ENCODE measurements at places on chromosomes 4 and X.

DNA sequence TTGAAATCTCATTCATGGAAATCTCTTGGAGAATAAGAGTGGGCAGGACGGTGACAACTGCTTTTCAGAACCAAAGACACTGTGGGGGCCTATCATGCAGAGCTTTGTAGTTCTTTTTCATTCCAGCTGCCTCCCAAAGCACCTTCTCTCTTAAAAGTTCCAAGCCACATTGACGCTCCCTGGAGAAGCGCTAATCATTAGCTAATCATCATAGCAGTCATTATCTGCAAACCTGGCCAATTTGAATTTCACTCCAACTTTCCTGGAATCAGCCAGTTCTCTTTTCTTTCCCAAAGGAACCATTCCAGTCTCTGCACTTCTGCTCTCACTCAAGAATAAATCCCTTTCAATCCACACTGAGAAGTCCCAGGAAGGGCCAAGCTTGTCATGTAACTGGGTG is 1144.1 kb upstream of the IGFBP7 start:
- no peak for DNase-seq

- DNase-seq = no peak
These were observed 841 bp upstream of the FRMPD3 start for GRCh38 chrX:107448625-107448997.

DNA sequence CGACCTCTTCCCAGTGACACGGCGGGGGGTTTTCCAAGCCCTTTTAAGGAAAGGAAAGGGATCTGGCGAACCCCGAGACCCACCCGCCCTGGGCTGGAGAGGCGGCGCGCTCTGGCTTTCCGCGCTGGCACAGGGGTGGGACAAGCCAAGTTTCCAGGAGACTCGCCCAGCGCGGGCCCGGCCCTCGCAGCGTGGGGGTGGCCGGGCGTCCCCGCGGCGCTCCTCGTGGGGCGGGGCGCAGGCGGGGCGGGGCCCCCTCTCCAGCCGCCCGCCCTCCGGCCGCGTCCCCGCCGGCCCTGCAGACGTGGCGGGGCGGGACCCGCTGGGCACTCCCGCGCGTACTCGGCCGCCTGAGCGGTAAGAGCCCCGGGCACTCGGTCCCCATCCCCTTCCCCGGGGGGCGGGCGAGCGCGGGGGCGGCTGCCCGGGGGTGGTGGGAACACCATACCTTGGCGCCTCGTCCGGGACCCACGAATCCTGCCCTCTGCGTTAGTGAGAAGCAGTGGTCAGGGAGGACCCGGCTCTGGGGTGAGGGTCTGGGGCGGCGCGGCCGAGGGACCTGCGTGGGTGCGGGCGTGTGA is at the start of gene FAM114A1:
TSS of gene FAM114A1 (plus strand) at position 329 of the 581 bp plus-strand sequence. CDS start 10,273 bp downstream, outside the sequence.
- peak; percentile 69 for DNase-seq

- DNase-seq = no peak
These were observed 3.1 kb upstream of the SLBP start for GRCh38 chr4:1715002-1715758.

DNA sequence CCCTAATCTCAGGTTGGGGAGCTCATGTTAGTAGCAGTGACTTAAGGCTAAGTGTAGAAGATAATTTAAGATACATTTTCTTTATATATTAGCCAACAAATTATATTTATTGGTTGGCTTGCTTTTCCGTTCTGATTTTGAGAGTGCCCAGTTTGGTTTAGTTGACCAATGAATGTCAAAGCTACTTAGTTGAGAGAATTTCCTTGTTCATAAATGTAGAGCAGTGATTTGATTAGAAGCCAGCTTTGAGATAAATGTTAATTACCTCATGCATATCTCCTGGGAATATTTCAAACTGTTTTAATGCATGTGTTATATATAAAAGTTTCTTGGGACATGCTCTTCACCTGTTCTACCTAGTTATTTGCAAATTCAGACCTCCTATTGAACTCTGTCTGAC is 44.3 kb downstream of the SPATA18 start:
- DNase-seq = no peak

DNA sequence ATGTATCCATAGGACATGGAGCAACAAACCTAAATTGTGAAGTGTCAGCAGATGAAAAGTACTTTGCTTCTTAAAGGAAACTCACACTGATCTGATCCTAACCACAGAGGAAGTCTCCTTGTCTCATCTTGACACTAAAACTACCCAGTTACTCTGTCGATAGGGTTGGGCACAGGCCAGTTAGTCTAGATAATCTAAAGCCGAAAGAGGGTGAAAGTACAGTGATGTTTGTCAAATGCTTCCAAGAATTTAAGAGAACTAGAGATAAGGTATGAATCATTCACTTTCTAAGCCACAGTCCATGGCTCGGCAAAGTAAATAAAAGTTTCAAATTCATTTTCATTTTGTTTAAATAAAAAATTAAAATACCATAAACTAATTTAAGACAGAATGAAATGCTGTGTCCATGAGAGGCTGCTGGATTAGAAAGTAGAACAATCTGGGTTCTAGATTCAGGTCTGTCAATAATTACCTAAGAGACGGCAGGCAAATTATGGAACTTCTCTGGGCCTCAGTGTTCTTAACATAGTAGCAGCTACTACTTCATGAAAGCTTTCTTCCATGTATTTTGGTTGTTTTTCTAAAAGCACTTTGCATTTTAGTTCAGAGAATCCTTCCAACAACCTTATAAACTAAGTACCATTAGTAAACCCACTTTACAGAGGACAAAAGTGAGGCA is 176.7 kb downstream of the LDB2 start:
- DNase-seq = peak; percentile 46

DNA sequence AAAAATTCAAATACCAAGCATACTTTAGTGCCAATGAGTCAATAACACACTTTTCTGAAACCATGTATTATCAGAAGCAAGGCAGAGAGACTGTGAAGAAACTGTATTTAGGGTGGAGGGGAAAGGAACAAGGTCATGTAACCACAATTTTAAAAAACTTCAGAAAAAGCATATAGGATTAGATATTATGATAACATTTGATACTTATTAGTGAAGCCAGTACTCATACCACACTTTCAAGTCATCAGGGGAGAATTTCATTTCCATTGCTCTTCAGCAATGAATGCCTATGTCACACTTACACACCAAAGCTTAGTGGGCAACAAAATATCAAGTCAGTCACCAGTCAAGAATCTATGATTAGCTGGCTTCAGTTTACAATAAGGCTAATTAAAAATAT is 602.2 kb downstream of the IL15 start:
- peak; percentile 14 for DNase-seq

- DNase-seq = no peak
These were observed 234.2 kb upstream of the MID1 start for GRCh38 chrX:10854594-10854993.

- DNase-seq = no peak
These were observed 45.8 kb upstream of the CLCN4 start for GRCh38 chrX:10110984-10111363.

DNA sequence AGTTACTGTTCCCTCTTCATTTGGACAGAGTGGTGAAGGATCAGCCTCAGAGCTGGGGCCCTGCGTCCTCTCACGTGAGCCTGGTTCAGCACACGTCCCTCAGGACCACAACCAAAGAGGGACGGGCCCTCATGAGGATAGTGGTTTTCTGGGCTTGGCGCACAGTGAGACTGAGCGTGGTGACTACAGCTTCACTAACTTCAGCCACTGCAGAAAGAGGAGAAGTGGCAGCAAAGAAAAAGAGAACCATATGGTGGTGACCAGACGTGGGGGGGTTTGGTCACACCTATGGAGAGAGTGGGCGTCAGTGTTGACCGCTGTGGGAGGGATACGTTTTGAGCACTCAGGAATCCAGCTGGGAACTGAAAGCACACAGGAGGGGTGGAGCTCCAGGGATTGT is 21.8 kb upstream of the TNIP3 start:
- no peak for DNase-seq

GRCh38 chr4:119025420-119025819 is 110.2 kb upstream of the MYOZ2 start:
- DNase-seq = no peak

DNA sequence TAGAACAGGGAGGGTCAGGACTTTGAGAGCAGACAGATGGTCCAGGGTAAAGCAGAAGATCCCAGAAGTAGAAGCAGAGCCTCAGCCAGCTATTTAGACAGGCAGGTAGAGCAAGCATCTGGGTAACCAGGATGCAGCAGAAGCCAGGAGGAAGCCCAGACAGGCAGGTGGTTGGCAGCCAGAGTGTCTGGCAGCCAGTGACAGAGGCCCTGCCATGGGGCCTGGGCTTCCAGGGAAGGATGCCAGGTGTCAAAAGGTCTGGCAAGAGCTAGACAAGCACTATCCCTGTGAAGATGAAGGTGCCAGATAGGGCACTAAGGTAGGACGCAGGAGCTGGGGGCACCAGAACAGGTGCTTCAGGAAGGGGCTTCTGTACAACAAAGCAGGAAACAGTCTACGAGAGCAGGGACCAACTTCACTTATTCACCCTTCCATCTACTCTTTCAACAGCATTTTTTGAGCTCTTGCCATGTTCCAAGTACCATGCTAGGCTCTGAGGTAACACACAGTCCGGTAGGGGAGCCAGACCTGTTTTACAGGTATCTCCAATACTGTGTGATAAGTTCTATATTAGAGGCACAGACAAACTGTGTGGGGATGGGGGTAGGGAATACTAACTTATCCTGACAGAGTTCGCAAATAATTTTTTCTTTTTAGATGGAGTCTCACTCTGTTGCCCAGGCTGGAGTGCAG is 38.1 kb upstream of the GJB1 start:
- DNase-seq = no peak

GRCh38 chr4:185457136-185457535 is 14.4 kb downstream of the CCDC110 start:
- DNase-seq = no peak

- DNase-seq = no peak
These were observed 4.5 kb downstream of the NALF2 start for GRCh38 chrX:69508610-69509009.

DNA sequence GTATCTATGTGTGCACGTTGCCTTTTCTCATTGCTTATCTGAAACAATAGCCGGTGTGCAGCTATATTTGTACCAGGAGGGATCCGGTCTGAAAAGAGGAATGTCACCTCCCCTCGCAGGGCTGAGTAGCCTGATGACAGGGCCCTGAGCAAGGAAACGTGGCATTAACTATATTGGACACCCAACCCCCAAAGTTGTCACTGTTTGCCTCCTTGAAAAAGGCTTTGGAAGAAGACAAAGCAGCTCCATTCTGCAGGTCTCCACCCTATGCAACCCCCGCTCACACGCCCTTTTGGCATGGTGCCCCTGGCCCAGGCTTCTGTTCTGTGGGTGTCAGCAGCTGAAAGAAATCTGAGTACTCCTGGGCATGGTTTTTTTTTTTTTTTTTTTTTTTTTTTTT is 8.2 kb downstream of the PRRG3 start:
- no peak for DNase-seq

GRCh38 chrX:42242004-42242403 is 318.6 kb upstream of the CASK start:
- no peak for DNase-seq

- DNase-seq = no peak
These were observed 405.0 kb downstream of the BCOR start for GRCh38 chrX:39692796-39693195.

- no peak for DNase-seq
These were observed 76.2 kb upstream of the DDX3X start for GRCh38 chrX:41257801-41258200.

- peak; percentile 3 for DNase-seq
These were observed 60.2 kb upstream of the PGAM4 start for GRCh38 chrX:78029663-78030062.

DNA sequence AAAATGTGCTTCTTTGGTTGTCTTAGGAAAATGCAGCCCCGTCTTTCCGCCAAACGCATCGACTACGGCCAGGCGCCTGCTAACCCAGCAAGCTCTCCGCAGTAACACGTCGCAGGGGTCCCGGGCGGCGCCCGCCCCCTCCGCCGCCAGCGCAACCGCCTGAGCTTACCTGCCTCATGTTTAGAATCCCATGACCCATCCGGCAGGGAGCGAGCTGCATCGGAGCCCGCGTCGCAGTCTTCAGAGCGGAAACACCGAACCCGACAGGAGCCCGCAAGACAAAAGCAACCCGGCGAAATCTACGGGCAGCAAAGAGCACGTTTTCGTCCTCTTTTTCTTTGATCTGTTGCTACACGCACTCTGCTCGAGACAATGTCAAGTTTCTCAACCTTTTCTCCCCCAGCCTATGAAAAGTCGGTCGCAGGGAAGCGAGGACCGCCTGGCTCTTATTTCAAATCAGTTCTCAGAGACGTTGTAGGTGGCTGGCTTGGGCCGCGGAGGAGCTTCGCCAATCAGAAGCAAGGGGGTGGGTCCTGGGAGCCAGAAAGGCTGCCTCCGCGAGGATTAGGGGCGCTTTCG is at the start of gene MID1:
TSS of gene MID1 (minus strand) at position 465 of the 579 bp plus-strand sequence. CDS start 53,038 bp downstream, outside the sequence.
- peak; percentile 51 for DNase-seq

- DNase-seq = no peak
These were observed 25.4 kb downstream of the CLCN5 start for GRCh38 chrX:49947781-49948180.

DNA sequence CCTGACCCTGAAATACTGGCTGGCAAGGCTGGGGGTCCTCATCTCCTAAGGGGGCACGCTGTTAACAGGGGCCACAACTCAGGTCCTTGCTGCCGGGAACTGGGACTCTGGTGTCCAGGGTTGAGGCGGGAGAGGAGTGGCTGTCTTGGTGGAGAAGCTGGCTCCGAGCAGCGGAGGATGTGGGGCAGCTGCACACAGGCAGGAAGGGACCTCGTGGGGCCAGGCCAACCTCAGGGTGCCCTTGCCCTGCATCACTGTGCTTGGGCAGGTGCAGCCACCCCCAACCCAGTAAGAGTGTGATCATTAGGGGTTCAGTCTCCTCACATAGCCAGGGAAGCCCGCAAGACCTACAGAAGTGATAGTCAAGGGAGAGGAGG is 12.6 kb upstream of the PDE6B start:
- no peak for DNase-seq

GRCh38 chr4:103032574-103032973 is 13.1 kb upstream of the SLC9B1 start:
- no peak for DNase-seq

DNA sequence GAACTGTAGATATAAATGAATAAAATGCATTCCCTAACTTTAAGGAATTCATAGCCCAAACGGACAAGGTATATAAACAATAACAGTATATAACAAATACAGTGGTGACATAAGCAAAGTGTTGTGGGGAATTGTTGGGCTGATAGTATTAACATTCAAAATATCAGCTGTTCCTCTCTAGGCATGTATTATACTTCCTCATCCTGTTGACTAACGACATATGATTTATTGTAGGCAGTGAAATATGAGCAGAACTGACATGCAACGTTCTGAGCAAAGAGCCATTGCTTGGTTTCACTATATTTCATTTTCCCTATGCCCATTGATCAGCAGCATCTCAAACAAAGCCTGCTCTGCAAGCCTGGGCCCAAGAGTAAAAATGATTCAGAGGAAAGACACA is 143.9 kb downstream of the PTCHD1 start:
- no peak for DNase-seq

- DNase-seq = no peak
These were observed 83.5 kb upstream of the AP1S2 start for GRCh38 chrX:15938072-15938471.

DNA sequence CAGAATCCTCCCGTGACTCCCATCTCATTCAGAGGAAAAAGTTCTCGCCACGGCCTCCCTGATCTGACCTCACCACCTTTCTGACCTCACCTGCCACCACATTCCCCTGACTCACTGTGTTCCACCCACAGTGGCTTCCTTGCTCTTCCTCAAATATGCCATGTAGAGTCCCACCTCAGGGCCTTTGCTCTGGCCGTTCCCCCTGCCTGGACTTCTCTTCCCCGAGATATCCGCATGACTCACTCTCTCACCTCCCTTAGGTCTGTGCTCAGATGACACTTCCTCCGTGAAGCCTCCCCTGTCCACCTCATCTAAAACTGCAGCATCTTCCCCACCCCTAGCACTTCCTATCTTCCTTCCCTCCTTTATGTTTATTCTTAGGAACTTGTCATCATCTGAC is 7.2 kb upstream of the TSPYL2 start:
- no peak for DNase-seq
